ENCODE measurements at places on chromosomes 6 and 20.

- DNase-seq = no peak
These were observed 38.1 kb downstream of the PHF3 start for GRCh38 chr6:63673692-63674091.

DNA sequence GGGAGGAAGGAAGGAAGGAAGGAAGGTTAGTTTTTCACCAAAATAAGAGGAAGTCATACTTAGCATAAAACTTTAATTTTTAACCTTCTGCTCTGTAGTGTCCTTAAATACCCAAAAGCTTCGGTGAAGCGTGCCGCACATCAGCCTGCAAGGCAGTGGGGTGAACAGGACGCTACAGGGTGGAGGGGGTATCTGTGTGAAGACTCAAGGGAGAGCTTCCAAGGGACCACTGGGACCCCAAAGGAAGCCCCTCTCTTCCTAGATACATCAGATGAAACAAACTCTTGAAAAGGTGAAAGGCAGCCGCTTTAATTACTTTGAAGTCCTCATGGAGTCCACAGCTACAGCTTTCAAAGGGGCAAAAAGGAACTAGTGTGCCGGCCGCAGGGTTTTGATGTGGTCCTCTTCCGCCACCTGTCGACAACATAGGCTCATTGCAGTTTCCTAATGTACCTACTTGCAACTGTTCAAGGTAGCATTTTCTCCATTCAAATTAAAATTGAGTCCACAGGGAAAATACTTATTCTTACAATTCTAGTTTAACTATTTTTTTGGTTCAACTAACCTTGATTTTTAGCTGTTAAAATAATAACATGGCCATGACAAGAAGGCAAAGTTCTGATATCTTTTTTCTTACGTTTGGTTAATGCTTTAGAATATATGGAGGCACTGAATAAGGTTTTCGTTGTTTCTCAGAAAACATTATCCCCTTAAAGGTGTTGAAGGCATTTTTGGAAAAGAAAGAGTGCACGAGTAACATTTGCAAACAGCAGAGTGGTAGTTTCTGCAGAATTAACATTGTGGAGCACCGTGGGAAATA, 135.0 kb upstream of the RIPOR2 start:
- peak; percentile 75 for DNase-seq

DNA sequence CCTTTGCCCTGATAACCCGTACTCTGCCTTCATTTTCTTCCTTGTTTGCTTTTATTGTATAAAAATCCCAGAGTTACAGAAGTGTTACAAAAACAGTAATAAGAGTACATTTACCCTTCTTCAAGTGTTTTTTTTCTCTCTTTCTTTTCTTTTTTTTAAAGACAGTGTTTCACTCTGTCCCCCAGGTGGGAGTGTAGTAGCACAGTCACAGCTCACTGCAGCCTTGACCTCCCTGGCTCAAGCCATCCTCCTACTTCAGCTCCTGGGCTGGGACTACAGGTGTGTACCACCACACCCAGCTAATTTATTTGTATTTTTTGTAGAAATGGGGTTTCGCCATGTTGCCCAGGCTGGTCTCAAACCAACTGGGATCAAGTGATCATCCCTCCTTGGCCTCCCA, 402.7 kb downstream of the CDKAL1 start:
- no peak for DNase-seq

DNA sequence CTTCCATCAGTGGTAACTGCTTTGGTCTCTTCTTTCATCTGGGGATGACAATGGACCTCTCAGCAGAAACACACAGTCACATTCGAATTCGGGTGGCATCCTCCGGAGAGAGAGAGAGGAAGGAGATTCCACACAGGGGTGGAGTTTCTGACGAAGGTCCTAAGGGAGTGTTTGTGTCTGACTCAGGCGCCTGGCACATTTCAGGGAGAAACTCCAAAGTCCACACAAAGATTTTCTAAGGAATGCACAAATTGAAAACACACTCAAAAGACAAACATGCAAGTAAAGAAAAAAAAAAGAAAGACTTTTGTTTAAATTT, 6.1 kb downstream of the EDN1 start:
- DNase-seq = no peak

DNA sequence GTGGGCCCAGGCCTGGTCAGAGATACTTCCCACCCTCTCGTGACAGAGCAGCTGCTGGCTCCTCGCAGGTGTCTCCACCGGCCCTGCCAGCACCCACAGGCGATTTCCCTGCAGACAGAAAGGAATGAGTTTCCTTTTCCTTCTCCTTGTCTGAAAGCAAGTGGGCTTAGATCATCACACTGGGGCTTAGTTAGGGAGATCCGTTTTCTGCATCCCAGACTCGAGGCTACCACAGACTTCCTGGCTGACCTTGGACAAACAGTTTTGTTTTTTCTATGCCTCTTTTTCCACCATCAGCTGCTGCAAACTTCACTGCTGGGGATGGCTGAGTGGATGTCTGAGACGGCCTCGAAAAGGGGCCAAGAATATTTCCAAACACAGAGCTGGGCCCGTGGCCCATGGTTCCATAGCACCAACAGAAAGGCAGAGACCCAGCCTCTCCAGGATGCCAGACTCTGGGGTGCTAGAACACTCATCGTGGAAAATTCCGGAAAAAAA, 86.5 kb downstream of the BANF2 start:
- no peak for DNase-seq

DNA sequence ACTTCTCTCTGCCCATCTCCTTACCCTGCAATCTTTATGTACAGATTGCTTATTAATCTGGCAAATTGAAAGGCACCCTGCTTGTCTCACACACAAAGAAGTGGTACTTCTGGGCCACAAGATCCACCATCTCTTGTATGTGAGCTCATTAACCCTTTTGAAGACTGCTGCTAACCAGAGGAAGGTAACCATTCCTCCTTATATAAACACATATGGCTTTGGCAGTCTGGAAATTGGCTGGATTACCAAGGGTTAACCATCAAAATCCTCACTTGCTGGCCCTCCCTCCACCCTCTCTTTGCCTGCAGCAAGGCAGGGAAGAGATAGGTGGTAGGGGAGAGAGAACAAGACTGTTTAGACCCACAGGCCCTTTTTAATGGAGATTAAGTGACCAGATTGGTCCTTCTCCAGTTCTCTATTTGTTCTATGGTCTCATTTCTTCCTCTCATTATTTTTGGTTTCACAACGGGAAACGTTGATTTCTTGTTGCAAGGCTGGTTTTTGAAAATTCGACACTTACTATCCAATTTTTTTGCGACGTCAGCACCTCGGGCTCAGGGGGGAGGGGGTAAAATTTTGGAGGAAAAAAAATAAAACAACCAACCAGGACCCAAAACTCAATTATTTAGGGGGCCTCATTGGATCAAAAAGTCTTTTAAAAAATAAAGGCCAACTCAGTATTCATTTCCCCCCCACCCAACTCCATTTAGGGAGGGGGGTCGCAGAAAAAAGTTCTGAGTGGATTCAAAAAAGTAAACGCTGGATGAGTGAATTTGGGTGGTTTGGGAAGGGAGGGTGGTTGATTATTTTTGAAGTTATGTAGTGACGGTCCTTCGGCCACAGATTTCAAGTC, 859 bp downstream of the PPP1R10 start:
- no peak for DNase-seq

- DNase-seq = no peak
These were observed 885 bp downstream of the NTSR1 start for GRCh38 chr20:62709537-62709905.

DNA sequence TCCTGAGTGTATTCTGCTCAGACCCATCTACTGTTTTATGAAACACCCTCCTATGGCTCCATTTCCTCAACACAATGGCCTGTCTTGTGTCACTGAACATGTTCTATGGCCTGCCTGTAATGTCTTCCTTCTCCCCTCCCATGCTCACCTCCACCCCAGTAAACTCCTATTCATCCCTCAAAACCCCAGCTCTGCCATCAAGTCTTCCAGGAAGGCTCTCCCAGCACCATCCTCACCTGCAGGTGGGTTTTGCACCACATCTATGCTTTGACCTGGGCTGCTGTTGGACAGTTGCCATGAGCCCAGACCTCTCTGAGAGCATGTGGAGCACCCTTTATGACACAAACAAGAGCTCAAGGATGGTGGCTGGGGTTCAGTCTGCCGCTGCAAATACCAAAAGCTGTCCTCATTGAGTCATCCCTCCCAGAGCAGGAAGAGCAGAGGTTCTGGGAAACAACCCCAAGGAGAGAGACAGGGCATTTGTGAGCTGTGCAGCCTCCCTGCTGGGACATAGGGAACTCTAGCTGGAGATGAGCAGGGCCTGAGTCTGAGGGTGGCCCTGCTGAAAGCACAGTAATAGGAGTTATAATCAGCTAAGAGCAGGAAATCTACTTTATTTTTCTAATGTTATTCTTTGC, 93.8 kb upstream of the CD93 start:
- peak; percentile 86 for DNase-seq

- DNase-seq = no peak
These were observed 144.0 kb upstream of the TSHZ2 start for GRCh38 chr20:52828199-52828598.

DNA sequence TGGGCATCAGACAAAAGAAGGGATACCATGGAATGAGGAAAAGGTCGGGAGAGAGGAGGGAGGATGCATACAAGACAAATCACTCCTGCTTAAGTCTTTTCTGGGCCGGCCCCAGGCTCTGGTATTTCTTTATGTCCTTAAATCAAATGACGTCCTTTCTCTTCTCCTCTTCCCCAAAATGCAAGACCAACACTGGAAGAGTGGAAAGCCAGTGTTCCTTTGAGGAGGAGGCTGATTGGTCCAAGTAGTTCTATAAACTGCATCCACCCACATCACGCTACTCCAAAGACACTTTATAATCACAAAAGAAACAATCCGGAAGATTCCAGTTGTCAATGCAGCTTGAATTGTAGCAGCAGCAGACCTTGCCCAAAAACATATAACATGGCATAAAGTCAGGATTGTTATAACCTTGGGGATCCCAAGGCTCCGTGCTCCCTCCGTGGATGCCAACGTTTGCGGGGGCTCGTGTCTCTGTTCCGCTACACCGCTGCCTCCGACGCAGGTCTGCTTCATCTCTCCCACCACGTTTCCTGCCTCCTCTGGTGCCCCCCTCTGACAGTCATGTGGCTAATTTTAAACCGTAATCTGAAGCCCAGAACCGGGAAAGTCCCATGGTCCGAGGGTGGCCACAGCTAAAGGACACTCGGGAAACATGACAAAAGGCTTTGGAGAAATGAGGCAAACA, 47.1 kb downstream of the MCUR1 start:
- no peak for DNase-seq

DNA sequence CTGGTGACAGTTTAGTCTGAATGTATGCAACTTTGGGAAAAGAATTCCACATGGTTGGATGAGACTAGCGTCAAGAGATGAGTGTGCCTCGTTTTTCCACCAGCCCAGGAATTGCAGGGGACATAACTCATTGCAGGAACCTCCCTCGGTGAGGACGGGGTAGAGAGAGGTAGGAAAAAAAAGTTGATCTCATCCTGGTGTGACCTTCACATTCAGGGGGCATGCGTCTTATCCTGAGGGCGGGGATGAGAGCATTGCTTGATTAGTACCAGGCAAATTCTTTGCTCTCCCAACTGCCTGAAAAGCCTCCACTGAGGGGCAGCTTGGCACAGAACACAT, 11.8 kb downstream of the TLDC2 start:
- DNase-seq = no peak

DNA sequence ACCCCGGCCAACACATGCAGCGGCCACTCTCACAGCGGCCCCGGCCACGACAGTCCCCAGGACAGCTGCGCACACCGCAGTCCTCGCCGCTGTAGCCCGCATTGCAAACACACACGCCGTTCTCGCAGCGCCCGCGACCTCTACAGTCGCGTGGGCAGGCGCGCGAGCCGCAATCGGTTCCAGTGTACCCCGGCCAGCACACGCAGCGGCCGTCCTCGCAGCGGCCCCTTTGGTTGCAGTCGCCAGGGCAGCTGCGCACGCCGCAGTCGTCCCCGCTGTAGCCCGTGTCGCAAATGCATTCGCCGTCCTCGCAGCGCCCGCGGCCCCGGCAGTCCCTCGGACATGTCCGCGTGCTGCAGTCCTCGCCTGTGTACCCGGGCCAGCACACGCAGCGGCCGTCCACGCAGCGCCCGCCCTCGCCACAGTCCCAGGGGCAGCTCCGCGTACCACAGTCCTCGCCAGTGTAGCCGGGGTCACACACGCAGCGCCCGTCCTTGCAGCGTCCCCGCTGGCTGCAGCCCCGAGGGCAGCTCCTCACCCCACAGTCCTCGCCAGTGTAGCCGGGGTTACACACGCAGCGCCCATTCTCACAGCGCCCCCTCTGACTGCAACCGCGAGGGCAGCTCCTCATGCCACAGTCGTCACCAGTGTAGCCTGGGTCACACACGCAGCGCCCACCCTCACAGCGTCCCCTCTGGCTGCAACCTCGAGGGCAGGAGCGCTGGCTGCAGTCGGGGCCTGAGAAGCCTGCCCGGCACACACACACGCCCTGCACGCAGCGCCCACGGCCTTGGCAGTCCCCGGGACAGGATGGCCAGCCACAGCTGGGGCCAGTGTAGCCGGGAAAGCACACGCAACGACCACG, 12.5 kb downstream of the TNXB start:
- DNase-seq = no peak

- no peak for DNase-seq
These were observed 281.3 kb downstream of the PTPRK start for GRCh38 chr6:128239146-128239545.

DNA sequence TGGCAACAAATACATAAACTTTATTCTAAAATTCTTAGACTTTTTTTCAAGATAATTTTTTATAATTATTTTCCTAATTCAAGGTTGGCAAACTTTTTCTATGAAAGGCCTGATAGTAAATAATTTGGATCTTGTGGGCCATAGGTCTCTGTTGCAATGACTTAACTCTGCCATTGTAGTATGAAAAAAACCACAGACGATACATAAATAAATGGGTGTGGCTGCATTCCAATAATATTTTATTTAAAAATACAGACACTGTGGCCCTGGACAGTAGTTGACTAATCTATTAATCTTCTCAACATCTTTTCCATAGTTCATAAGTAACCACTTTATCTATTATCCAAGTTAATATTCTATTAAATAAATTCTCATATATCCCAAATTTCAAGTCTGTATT, 281.1 kb downstream of the SYNE1 start:
- DNase-seq = no peak

DNA sequence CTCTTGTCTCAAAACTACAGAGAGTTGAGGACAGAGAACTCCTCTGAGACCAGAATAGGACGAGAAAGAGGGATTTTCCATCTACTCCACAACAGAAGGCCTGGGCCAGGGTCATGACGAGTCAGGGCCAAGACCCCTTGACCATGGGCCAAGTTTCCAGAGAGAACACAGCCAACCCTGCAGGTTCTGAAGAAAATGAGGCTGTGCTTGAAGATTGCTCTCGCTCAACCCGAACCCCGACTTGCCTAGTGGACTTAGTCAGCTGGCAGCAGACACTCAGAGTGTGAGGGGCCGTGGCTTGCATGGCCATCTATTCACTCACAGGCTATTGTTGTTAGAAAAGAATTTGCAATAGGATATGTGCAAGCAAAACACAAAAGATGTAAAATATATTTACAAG, 54.5 kb downstream of the TMEM242 start:
- no peak for DNase-seq

- no peak for DNase-seq
These were observed 2.2 kb upstream of the C6orf136 start for GRCh38 chr6:30644769-30645168.
